CD4-positive, alpha-beta T cell treated with Interleukin-17A for 4 hours (primary cell): ENCODE measurements at places on chromosomes 3 and 15.

DNA sequence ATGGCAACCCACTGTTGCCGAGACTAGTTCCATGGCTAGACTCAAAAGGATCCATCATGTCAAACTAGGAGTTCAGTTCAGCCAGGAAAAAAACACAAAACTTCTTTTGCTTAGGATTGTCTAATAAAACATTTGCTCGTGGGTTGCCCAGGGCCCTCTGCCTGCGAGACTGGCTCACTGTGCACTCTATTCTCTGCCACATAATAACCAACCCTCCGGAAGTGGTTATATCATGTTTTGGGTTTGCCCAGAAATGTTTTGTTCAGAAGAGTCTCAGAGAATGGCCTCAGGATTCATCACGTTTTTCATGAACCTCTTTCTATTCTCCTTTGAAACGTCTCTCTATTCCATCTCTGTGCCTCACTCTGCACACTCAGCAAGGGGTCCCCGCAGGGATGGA, 216.1 kb downstream of the SV2B start:
- DNase-seq: no peak

DNA sequence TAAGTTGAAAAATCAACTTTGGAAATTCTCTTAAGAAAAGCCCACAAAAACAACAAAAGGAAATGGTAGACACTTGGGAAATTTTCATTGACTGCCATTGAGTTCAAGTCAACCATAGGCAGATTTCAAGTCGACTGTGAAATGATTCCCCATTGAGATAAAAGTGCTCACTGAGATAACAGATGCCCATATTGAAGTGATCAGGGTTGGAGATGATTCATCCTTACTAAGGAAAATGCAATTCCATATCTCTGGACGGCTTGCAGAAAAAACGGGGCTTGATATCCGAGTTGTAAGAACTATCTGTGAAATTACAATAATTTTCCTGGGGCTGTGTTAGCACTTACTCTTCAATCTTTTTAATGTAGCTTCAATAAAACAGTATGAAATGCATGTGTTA, 373.1 kb upstream of the THRB start:
- no peak for DNase-seq

- no peak for DNase-seq
Observed at GRCh38 chr3:14007006-14007405, 117.7 kb downstream of the CHCHD4 start.

- no peak for DNase-seq
Observed at GRCh38 chr15:34456658-34457057, 19.1 kb upstream of the GOLGA8A start.

DNA sequence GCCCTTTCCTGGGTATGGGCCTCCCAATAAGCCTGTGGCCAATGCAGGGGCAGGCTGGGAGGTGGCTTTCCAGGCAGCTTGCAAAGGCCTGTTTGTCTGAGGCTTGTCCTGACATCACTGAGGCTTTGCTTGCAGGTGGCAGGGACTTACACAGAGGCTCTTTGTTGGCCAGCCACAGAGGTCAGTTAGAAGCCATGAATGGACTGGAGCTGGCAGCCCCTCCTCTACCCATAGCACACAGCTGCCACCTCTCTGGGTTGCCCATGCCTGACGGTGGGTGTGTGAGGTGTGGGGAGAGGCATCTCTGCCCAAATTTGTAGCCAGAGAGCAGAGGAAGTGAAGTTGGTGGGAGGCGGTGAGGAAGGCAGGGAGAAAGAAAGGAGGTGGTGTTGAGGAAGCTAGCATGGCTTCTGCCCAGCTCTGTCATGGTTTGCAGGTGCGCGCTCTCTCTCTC, 17.1 kb downstream of the LIMD1 start:
- no peak for DNase-seq

GRCh38 chr3:153045150-153045549, 116.9 kb upstream of the RAP2B start:
- DNase-seq: no peak

GRCh38 chr3:151976211-151977050, 103.0 kb downstream of the SUCNR1 start:
- DNase-seq: no peak

GRCh38 chr3:46988616-46989015, 9.2 kb downstream of the NBEAL2 start:
- no peak for DNase-seq

GRCh38 chr3:176755977-176756376, 441.3 kb downstream of the TBL1XR1 start:
- no peak for DNase-seq

GRCh38 chr15:75646944-75647364, 758 bp upstream of the SNX33 start:
- DNase-seq: peak; percentile 37

GRCh38 chr3:170759511-170760173, 110.4 kb downstream of the RPL22L1 start:
- DNase-seq: no peak

- DNase-seq: no peak
Observed at GRCh38 chr15:101329867-101330380, 34.9 kb upstream of the SNRPA1 start.

DNA sequence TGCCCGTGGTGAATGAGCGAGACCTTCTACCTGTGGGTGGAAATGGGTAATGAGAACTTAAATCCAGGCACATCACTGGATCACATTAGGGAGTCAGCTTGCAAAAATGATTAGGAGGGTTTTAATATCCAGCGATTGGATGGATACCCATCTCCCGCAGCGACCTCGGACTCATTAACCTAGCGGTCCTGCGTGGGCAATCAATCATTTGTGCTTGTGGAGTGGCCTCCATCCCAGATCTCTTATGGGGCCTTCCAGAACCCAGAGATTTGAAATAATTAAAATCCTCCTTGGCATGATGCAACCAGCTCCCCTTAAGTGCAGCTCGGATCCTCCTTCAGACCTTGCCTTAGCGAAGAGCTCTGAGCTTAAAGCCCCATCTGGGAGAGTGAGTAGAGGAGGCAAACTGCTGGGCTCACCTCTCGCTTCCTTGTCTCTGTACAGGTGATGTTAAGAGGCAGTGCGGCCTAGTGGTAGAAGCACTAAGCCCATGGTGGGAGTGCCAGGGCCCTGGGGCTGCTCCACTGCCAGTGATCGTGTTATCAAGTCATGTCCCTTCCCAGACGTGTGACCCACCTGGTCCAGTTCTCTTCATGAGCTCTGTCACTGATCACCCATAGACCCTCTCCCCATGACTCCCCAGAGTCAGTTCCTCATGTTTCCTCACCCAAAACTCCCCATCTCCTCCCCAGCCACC, 285.2 kb upstream of the TLE3 start:
- DNase-seq: no peak

GRCh38 chr15:38112406-38112805, 140.2 kb upstream of the SPRED1 start:
- no peak for DNase-seq

DNA sequence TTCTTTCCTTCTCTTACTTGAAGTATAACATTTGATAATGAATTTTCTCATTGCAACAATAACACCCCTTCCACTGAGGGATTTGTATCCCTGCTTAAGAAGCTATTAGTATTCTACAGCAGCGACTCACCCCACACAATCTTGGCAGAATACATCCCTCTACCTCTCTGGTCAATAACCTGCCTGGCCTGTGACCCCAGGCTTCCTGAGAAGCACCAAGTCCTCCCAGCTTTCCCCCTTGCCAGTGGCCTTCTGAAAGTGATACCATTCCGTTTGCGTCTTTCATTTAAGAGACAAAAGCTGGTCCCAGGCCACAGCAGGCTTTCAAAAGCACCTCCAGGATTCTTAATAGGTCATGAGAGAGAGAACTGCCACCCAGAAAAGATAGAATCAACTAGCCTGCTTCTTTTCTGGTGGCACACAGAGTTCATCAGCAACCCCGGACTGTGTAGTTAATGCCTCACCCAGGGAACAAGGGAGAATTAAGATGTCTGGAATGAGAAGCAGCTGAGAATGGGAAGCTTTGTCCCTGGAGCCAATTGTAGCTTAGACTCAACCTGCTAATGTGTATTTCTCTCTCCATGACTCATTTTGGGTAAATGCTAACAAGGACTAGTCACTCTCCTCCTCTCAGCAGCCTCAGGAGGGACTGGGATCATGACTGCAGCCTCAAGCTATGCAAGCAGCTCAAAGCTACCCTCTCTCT, 101.0 kb upstream of the CPNE4 start:
- DNase-seq: no peak

- DNase-seq: no peak
Observed at GRCh38 chr15:69145694-69146492, 14.5 kb upstream of the GLCE start.

DNA sequence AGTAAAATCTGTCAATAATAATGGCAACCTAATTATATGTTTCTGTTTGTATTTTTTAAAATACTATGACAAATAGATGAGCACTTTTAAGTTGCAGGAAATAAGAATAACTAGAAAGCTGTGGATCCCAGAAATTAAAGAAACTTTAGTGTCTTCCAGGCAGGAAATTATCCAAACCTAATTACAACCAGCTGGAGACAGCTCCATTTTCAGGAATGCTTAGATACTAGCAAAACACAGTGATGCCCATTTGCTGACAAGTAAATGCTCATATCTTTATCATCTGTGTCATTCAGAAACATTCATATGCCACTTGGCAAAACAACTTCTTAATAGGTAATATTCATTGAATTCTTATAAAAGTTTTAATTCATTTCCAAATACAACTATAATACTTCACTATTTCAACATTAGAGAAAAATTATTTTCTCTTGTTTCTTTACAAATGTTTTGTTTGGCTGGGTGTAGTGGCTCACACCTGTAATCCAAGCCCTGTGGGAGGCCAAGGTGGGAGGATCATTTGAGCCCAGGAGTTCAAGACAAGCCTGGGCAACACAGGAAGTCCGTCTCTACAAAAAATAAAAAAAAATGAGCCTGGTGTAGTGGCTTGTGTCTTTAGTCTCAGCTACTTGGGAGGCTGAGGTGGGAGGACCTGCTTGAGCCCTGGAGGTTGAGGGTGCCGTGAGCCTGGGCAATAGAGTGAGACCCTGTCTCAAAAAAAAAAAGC, 169.1 kb upstream of the TSPAN3 start:
- DNase-seq: no peak
